ENCODE measurements at places on chromosomes 4 and X. TPM values are rescaled to one million over a fixed set of nuclear protein-coding genes. Genes with fewer than 3 reads are reported as not detected.

Gene ZDHHC15
- total RNA-seq, result under 0.01 TPM

Gene CFP
- total RNA-seq, result 0.32 TPM

Gene NKX6-1
- under 0.01 TPM for total RNA-seq

Gene KIT
- total RNA-seq, result 5.5 TPM

Gene KIF4A
- total RNA-seq, result 8.1 TPM

Gene TCEAL6
- not detected for total RNA-seq
